ENCODE measurements at places on chromosomes 1 and 21.

- peak; percentile 35 for DNase-seq
These were observed 32.3 kb downstream of the AGT start for GRCh38 chr1:230681599-230681998.

DNA sequence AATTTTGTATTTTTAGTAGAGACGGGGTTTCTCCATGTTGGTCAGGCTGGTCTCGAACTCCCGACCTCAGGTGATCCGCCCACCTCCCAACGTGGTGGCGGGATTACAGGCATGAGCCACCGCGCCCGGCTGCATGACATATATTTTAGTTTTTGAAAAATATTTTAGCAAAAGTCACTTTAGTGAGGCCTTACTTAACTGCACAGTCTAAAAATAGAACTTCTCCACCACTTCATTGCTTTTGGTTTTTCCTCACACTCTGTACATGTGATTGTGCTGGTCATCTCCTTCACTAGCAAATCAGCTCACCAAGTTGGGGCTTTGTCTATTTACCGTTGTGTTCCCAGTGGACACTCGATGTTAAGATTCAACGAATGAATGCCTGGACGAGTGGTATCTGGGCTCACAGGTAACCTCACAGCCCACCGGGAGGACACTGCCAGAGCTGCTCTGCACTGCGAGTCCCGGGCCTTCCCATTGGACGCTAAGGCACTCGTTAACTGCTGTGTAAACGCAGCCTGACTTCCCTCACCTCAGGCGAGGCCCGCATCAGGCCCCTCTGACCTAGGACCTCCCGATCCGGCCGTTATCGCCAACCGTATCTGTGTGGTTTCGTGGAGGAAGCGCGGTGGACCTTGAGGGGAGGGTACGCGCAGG lies 14.0 kb upstream of the ZNF692 start:
- peak; percentile 8 for DNase-seq

- no peak for DNase-seq
These were observed 471.7 kb upstream of the VAMP3 start for GRCh38 chr1:7299329-7299799.

DNA sequence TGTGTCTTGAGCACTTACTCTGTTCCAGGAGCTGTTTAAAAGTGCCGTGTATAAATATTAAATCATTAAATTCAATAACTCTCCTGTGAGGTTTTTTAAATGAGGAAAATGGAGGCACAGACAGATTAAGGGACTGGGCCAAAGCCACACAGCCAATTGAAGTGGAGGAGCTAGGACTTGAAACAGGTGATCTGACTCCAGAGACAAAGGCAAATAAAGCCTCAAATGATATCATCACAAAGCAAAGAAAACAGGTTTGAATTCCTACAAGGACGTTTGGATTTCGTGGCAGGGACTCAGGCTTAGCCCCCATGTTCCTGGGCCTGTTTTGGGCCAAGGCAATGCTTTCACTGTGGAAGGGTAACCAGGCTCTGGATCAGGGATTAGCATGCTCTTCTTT lies 45.2 kb upstream of the DMBX1 start:
- DNase-seq, result no peak

DNA sequence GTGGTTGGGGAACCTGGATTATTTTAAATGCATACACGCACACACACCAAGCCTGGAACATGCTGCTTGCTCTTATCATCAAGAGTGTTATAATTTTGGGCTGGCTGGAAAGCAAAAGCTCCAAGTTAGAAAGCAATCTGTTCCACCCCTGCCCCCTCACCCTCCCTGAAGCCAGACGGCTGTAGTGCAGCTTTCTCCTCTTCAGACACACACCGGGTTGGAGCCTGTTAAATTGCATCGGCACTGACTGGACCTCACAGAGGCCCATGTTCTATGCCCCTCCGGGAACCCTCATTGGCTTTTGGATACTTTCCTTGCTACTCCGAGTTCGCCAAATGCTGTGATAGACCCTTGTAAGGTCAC lies 90.6 kb upstream of the KCNJ15 start:
- DNase-seq, result no peak

DNA sequence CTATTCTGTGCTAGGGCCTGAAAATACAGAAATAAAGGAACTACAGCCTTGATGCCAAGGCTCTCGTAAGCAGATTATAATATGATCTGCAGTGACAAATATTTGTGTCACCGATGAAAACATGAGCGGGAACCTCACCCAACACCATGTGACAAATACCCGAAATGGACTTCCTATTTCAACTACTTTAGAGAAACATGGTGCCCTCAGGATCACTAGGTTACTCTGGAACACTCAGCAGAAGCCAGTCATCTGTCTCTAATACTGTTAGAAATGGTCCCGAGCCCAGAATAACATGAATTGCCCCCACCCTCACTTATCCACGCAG lies 463 bp upstream of the VAMP3 start:
- no peak for DNase-seq

DNA sequence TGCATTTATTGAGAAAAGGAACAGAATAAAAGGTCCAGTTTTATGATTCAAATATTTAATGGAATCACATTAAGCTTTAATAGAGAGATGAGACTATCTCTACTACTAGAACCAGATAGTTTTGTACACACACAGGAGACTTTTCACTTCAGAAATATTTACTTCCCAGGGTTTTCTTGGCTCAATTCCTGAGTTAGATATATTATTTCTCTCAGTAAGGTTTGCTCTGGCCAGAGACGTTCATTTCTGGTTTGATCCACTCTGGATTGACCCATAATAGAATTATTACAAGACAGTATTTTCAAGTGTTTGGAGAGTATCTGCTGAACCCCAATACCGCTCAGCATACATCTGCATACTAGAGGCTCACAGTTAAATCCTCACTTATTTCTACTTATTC lies 1.3 kb upstream of the RCOR3 start:
- no peak for DNase-seq

GRCh38 chr1:8815582-8816151 lies 1.8 kb downstream of the RERE start:
- DNase-seq, result peak; percentile 40

All from NCI-H187 (cell line).